ENCODE measurements at places on chromosomes 3 and 15.
A peak's percentile ranks its signal among the peaks of the same experiment; 100 is the strongest.

GRCh38 chr3:123110976-123111615 is 44.3 kb downstream of the PDIA5 start:
- no peak for DNase-seq

- no peak for DNase-seq
Observed at GRCh38 chr3:12456441-12456840, 27.8 kb upstream of the TSEN2 start.

DNA sequence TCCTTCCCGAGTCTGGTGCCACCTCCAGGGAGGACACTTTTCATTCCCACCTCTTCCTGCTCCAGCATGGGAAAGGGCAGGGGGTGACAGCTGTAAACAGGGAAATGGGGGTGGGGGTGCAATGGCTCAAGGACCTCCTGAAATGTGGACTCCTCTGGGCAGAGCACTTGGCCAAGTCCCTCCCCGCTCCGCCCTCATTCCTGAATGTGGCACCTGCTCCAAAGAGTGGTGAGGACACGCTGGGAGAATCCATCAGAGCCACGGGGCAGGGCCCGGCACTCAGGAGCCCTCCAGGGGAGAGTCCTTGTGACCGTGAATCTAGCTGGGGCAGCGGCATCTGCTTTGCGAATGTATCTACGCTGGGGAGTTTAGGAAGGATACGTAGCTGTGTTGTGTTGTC is 11.1 kb upstream of the LINGO1 start:
- DNase-seq: no peak

- DNase-seq: peak; percentile 31
Observed at GRCh38 chr3:39260957-39261356, 18.9 kb downstream of the CX3CR1 start.

- no peak for DNase-seq
Observed at GRCh38 chr3:60240492-60240891, 1010.8 kb downstream of the FHIT start.

DNA sequence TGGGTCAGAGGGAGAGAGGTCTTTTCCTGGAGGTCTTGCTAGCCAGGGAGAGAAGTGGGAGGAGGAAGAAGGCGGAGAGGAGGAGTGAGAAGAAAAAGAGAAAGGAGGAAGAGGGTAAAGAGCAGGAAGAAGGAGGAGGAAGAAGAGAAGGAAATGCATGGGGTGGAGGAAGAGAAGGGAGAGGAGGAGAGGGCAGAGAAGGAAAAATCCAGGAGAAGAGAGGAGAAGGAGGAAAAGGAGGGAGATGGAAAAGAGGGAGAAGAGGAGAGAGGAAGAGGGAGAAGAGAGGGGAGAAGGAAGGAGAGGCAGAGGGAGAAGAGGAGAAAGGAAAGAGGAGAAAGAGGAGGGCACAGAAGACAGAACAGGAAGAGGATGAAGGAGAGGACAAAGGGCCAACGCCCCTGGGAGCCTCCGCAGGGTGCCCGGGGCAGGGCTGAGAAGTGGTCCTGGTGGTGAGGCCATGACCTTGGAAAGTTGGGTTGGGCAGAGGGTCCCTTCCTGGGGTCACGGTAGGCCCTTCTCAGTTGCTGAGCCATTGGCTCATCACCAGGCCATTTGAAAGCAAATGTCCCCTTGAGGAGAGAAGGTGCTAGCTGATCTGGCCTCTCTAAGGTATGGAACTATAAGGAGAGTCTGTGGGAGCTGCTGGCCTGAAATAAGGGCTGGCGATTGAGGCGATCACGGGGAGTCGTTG is 1.2 kb upstream of the SEMA3F start:
- no peak for DNase-seq

GRCh38 chr3:177444696-177445095 is 247.4 kb upstream of the TBL1XR1 start:
- no peak for DNase-seq

DNA sequence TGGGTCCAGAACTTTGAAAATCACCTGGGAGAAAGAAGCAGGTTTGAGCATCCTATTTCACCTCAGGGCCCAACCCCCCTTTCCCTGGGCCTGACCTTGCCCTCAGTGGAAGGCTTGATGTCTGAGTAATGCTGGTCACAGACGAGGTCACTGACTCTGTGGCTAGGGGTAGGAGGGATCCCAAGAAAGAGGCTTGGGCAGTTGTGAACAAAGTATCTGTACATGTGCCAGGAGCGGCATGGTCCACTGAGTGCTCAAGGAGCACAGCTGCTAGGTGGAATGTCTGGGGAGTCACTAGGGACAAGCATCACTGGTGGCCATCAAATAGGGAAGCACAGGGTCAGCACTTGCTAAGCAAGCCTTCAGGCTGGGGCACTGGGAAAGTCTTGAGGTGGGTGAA is 7.3 kb downstream of the CCDC71 start:
- no peak for DNase-seq

Data from stimulated activated CD8-positive, alpha-beta memory T cell treated with anti-CD3 and anti-CD28 coated beads, Interleukin-4, amount 100 ng/mL, for 24 hours (primary cell).